DND-41 (cell line): ENCODE measurements at places on chromosomes 11 and 22.

GRCh38 chr11:62580959-62581715 is 7.4 kb upstream of the EEF1G start:
- DNase-seq: no peak

GRCh38 chr11:120182790-120183491 is 27.9 kb upstream of the OAF start:
- DNase-seq: no peak

DNA sequence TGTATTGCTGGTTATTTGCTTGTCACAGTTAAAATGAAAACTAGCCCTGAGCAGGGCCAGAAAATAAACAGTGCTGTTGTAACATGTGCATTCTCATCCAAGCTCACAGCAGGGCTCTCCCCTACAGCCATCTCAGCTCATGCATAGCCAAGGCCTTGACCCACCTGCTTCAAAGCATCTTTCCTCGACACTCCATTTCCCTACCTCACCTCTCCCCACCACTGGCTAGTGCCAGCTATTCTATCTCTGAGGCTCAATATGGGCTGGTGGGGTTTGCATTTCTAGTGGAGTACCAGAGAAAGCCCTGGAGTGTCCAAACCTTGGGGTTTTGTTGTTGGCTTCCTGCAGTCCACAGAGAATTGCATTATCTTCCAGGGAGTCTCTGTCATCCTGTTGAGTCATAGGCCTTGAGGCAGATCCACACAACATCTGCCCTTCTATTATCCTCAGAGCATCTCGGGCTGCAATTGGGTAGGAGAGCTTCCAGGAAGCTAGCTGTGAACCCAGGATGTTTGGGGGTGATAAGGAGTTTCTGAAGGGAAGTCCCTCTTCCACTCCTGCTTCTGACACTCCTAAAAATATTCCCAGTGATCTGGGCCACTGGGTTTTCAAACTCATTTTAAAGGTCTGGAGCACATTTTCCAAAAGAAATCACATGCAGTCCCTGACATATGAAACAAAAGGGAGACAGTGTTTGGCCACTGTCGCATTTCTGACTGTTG is 36.1 kb upstream of the AMOTL1 start:
- DNase-seq: no peak

DNA sequence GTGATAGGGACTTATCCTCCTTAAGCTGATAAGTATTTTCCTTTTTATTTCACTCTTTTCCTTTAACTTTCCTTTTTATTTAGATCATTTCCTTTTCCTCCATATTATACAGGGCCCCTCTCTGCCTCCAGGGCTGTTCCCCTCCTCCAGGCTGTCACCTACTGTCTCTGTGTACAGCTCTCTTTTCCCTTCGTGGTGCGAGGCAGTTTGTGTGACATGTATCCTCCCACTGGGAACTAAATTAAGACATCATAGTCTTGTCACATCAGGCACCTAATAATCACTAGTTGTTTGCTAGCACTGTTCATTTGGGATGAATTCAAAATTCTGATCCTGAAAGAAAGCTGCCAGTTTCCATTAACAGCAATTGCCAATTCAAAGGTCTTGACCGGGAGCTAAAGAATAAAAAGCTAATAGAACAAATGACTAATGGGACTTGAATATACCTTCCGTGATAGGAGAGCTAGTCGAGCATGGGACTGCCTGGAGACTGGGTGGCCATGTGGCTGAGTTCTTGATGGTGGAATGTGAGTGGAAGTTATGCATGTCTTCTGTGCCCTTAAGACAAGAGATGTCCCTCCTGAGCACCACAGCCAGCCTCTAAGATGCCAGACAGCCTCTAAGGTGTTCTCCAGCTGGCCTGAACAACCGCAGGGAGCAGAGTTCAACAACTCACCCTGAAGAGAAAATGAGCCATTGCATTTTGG is 77.7 kb upstream of the LRRC55 start:
- no peak for DNase-seq

- no peak for DNase-seq
Measured at GRCh38 chr11:116833816-116834534, 3.4 kb downstream of the APOA1 start.

DNA sequence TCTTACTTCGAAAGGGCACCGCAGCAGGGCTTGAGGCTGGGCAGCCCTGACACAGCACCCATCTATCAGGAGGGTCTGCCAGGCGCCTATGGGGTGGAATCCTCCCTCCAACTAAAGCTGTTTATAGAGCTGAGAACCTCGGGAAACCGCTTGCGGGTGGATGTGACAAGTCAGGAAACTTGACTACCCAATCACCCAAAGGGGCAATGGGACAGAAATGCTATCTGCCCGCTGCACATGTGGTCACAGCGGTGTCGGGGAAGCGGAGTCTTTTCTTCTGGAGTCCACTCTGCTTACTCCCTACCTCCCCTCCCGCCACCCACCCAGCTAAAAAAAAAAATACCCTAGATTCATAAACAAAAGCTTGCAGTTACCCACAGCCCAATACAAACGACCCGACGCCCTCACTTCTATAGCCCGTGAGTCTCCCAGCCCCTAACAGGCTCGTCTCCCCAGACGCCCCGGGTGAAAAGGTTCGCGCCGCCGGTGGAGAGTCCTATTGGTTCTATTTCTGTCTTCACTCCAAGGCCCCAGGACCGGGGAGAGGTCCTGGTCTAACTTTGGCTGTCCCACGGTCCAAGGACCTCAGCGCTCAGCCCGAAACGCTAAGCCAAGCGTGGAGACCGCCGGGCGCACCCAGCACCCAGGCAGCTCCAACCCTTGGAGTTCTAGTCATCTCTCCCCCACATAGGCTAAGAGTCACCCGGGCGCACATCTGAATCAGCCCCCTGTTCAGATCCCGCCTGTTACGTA is 1.4 kb downstream of the TRPC6 start:
- DNase-seq: no peak

DNA sequence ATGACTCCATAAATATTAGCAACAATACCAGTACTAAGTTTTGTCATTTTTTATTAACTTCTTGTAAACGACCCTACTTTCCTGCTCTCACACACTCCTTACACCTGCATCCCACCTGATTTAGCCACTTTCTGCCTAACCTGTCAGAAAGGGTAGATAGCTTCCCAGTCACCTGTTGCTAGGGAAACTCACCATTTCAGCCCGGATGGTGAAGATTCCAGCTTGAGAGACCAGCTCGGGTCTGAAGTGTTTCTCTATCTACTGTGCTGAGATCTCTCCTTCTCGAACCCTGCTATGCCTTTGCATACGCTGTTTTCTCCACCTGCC is at the start of gene PARVG:
Gene PARVG (plus strand): TSS at position 220 of the 327 bp plus-strand sequence. CDS start 2,405 bp downstream, outside the sequence.
- no peak for DNase-seq

- no peak for DNase-seq
Measured at GRCh38 chr22:37206841-37207821, 5.1 kb downstream of the SSTR3 start.

DNA sequence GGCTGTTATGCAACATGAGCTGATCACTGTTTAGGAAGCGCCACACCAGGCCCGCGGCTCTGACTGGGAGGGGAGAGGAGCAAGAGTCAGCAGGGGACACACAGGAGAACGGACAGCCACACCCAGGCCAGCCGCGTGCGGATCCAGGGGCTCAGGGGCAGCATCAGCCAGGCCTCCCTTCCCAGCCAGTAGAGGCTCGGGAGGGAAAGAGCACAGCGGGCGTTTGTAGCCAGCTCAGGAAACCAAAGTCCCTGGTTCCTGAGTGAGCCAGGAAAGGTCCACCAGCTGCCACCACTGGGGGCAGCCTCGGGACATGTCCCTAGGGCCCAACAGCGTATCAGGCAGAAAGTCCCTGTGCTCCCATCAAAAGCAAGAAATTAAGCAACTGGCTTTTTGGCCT is 71.8 kb upstream of the PITPNB start:
- peak; percentile 4 for DNase-seq

DNA sequence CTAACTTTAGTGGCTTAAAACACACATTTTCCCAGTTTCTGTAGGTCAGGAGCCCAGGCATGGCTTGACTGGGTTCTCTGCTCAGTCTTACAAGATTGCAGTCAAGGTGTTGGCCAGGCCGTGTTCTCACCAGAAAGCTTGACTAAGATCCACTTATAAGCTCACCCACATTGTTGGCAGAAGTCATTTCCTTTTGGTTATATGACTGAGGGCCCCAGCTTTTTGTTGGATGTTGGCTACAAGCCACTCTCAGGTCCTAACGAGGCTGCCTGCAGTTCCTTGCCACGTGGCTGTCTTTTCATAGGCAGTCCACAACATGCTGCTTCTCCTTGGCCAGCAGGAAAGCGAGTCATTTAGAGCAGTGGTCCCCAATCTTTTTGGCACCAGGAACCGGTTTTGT is 79.3 kb upstream of the CRTAM start:
- DNase-seq: no peak

DNA sequence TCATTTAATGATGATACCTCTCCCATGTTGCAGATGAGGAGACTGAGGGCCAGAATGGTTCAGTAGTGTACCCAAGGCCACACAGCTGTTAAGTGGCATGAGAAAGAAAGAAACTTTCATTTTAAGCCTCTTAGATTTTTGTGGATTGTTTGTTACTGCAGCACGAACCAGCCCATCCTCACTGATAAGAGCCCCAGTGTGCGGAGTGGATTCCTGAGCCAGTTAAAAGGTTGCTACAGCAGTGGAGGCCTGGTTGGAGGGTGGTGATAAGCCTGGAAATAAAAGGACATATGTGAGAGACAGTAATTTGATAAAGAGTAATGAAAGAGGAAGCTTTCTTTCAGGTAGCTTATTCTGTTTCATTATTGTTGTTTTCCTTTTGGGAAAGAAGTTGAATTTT is 89.0 kb downstream of the ATXN10 start:
- no peak for DNase-seq

DNA sequence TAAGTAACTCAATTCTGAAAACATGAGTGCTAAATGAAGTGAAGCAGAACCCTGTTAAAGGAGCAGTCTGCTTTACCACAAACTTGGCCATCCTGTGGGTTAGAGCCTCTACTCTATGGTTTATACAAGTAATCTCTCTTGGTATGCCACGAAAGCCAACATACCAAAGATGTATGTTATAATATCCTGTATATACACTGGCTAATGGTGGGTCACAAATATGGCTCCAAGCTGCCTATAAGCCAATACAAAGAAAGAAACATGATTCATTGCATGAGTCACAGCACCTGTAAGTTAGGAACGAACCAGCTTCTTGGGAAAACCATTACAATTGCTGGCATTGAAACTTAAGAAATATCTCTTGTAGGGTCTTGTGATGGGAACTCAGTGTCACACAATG is 16.1 kb downstream of the XRRA1 start:
- no peak for DNase-seq

DNA sequence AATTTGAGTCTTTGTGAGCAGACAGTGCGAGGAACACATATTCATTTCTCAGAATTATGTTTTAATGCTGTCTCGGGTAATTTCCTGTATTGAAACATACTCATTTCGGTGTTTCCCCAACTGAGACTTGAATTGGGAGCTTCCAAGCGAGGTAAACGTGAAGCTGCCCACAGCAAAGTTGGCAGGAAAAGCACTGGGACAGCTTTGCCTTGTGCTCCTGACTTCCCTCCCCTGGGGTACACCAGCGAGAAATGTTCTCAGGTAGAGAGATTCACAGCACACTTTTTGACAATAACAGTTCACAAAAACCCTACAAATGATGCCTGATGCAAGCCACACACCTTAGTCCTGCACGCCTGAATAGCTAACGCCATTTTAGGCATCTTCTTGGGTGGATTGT is 3.1 kb downstream of the HTR3B start:
- no peak for DNase-seq

DNA sequence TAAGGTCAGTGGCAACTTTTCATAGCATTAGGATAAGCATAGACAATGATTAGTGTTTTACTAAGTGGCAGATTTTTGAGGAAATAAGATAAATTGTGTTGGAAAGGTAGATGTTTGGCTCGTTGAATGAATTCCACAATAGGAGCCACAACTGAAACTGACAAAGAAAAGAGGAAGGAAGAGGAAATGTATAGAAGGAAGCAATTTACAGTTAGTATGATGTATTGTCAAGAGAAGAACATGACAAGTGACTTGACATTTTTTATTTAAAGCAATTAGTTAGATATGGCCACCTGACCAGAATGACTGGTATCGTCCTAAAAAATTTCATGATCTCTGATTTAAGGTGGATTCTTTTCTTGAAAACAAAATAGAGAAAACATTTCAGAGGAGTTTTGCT is 3.1 kb upstream of the RAG2 start:
- DNase-seq: no peak

DNA sequence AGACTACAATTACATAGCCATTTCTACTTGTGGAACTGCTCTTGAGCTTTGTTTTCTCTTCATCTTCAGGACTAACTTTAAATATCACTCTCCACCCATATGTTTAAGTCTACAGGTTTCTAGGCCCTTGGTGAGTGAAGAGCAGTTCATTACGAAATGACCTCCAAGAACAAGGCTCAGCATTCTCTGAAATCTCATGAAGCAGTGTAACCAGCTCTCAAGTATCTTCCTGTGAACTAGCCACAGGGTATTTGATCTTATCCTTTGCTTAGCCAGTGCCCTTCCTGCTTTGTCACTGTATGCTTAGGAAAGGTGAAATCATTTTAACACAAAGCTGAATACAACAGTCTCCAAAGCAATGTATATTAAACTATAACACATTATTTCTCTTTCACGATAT is 20.4 kb upstream of the LYVE1 start:
- DNase-seq: peak; percentile 22

- no peak for DNase-seq
Measured at GRCh38 chr11:133382131-133382812, 150.0 kb downstream of the OPCML start.

GRCh38 chr22:41481925-41482318 is 13.0 kb downstream of the ACO2 start:
- no peak for DNase-seq

DNA sequence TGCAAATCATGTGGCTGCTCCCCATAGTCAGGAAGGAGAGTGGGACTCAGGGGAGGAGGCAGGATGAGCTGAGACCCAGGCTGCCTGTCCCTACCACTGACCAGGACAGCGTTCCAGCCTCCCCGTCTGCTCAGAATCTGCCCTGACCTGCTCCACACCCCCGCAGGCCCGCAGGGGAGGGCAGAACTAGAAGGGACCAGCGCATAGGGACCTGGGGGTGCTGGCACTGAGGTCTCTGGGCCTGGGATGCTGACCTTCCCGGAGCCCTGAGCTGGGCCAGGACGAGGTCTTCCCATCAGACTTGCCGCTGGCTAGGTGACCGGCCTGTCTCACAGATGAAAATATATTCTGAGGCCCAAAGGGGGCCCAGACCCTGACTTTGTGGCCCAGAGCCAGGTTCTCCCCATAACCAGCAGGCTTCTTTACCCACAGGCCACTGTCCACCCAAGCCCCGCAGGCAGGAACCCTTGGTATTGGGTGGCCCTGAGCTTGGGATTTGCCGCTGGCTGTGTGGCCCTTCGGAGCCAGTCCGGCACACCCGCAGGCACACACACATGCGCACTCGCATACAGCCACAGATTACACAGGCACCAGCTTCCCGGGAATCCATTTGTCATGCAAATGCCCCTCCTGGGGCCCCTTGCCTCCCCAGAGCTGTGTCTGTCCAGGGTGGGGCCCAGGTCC is 13.8 kb upstream of the PIM3 start:
- no peak for DNase-seq

- no peak for DNase-seq
Measured at GRCh38 chr11:111570796-111571195, 30.3 kb downstream of the LAYN start.

GRCh38 chr11:457111-457760 is 7.2 kb downstream of the PTDSS2 start:
- DNase-seq: no peak

- no peak for DNase-seq
Measured at GRCh38 chr11:125221461-125221860, 56.9 kb downstream of the PKNOX2 start.
